ENCODE measurements at places on chromosomes 2 and 18.

GRCh38 chr2:192140236-192140839 is 54.4 kb downstream of the TMEFF2 start:
- no peak for DNase-seq

DNA sequence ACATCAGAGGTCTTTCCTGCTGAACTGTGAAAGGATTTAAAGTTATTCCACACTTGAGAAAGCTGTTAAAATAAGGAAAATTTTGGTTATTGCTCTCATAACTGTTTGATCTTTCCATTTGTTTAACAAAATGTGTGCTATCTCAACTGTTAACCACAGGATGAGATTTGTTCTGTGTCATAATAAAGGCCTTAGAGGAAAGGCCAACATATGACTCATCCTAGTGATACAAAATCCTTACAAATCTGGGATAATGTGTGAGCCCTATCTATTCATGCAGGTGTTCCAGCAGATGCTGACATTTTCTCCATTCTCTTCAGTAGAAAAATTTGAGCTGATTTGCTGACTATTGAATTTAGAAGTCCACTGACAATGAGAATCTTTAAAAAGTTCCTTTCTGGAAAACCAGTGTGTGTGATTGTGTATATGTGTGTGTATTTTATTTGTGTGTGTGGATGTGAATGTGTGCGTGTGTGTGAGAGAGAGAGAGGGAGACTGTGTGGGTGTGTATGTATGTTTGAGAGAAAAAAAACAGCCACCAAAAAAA is 1111.9 kb upstream of the GYPC start:
- DNase-seq = no peak

DNA sequence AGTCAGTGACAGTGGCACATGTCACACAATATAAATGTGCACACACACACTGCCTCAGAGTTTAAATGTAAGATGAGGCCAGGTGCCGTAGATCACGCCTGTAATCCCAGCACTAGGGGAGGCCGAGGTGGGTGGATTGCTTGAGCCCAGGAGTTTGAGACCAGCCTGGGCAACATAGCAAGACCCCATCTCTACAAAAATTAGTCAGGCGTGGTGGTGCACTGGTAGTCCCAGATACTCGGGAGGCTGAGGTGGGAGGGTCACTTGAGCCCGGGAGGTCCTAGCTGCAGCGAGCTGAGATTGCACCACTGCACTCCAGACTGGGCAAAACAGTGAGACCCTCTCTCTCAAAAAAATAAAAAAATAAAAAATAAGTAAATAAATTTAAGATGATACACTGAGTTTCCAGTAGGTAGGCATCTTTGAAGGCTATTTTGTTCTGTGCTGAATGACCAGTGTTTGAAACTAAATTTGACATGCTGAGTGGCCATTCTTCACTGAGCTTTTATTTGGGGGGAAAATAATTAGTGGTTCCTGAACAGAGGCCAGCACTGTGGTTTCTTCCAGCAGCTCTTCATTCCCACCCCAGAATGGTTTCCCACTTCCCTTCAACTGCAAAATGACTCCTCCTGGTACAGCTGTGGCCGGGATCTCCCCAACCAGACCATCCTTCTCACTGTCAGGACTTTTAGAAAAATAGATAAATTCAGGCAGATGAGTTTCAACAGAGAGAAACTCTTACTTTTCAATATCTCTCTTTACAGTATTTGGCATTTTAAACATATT is 44.9 kb downstream of the PSMG2 start:
- DNase-seq = no peak

DNA sequence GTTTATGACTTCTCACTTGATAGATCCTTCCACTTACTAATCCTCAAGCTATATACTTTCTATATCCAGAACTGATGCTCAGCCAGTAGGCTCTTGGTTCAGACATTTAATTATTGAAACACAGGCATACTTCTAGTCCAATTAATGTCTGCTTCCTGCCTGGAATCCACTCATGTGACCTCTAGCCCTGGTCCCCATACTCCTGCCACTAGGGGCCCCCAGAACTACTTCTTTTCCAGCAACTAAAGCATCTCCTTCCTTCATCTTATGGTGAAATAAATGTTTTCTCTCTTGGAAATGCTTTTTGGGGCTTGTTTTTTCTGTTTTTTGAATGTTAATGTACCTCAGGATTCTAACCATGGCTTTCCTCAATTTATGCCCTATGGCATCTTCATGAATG is 527.6 kb downstream of the SATB2 start:
- DNase-seq = no peak

GRCh38 chr2:219559156-219559915 is 12.0 kb downstream of the OBSL1 start:
- DNase-seq = no peak

DNA sequence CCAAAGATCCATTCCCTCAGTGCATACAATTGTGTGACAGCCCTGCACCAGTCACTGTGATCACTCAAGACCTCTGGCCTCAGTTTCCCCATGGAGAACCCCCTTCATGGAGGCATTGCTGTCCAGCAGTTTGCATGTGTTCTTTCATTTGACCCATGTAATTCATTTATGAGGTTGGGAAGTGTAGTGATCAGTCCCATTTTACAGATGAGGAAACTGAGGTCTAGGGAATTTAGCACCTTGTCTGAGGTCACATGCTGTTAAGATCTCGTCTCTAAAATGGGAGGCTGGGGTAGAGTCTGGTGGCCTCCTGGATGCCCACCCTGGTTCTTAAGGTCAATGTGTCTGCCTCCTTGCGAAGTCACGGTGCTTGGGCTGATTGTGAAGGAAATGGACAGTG is 19.1 kb downstream of the LDLRAD4 start:
- DNase-seq = no peak

DNA sequence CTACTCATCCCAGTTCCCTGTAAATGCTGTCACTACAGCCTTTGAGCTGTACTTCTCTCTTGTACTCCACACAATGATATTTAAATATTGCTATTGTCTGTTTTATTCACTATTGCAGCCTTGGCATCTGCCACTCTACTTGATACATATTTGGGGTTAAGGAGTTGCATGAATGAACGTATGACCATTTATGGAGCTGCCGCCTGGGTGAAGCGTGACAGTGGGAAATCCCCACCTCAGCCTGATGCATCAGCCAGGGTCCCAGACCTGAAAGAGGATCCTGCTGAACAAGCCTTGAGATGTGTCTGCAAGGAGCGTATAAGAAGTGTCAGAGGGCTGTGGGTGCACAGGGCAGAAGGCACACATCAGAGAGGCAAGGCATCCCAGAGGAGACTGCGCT is 39.1 kb downstream of the MRPL35 start:
- peak; percentile 57 for DNase-seq

- DNase-seq = no peak
Observed at GRCh38 chr2:241224018-241224850, 35.8 kb downstream of the ANO7 start.

GRCh38 chr2:205700331-205701132 is 18.2 kb downstream of the NRP2 start:
- DNase-seq = no peak

GRCh38 chr2:71071681-71072398 is 3.4 kb downstream of the NAGK start:
- DNase-seq = peak; percentile 65

GRCh38 chr2:164784376-164784775 is 57.2 kb downstream of the COBLL1 start:
- DNase-seq = no peak

DNA sequence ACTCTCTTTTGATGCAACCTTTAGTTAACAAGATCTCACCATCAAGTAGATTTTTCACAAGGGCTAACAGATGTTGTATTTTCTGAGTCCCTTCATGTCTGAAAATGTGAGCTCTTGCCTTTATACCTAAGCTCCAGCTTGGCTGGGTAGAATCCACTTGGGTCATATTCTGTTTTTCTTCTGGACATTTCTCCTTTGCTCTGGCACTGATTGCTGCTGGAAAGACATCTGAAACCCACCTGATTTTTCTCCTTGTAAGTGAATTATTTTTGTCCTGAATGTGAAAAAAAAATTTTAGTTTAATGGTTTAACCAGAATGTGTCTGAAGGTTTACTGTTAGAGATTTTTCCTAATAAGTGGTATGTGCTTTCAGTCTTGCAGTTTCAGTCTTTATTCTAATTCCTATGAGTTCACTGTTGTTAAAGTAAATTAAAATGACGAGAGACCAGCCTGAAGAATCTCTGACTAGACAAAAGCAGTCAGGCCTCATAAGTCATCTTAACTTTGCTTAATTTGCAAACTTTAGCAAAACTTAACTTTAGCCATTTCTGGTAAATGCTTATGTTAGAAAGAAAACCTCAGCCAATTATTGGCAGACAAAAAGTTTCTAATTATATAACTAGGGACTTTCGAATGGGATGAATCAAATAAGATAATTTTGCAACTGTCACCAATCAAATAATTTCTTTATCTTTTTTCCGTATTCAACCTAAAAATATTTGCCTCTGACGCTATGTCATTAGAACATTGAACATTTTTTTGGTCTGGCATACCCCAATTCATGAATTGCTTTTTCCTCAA is 70.8 kb downstream of the ACAA2 start:
- DNase-seq = no peak

GRCh38 chr2:148596018-148596417 is 48.5 kb upstream of the EPC2 start:
- no peak for DNase-seq

DNA sequence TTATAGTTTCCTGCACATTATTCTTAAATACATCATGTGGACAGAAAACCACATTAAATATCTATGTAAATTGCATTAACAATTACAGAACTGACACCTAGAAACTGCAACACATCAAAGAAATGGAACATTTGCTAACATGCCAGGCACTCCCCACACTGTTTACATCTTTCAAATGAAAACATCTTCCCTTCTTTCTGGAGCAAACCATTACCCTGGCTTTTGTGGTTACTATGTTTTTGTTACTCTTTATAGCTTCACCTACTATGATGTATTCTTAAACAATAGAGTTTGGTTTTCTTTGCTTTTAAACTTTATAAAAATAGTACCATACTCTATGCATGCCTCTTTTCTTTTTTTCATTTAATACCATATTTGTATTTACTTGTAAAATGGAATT is 1894.5 kb upstream of the CELF4 start:
- no peak for DNase-seq

- DNase-seq = no peak
Observed at GRCh38 chr2:23772684-23773083, 154.2 kb downstream of the ATAD2B start.

GRCh38 chr2:119748135-119748534 is 11.6 kb upstream of the PTPN4 start:
- no peak for DNase-seq

- DNase-seq = no peak
Observed at GRCh38 chr2:138104071-138104470, 139.8 kb downstream of the HNMT start.

DNA sequence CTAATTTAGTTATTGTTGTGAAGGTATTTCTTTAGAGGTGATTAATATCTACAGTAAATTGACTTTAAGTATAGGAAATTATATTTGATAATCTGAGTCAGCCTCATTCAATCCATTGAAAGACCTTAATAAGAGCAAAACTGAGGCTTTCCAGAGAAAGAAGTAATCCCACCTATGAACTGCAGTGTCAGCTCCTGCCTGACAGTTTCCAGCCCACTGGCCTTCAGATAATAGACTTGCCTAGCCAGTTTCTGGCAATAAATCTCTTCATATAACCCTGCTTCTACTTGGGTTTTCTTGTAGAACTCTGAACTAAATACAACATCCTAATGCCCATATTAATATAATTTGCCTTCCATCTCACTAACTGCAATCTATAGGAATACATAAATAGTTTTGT is 437.9 kb upstream of the UBE2E3 start:
- no peak for DNase-seq

DNA sequence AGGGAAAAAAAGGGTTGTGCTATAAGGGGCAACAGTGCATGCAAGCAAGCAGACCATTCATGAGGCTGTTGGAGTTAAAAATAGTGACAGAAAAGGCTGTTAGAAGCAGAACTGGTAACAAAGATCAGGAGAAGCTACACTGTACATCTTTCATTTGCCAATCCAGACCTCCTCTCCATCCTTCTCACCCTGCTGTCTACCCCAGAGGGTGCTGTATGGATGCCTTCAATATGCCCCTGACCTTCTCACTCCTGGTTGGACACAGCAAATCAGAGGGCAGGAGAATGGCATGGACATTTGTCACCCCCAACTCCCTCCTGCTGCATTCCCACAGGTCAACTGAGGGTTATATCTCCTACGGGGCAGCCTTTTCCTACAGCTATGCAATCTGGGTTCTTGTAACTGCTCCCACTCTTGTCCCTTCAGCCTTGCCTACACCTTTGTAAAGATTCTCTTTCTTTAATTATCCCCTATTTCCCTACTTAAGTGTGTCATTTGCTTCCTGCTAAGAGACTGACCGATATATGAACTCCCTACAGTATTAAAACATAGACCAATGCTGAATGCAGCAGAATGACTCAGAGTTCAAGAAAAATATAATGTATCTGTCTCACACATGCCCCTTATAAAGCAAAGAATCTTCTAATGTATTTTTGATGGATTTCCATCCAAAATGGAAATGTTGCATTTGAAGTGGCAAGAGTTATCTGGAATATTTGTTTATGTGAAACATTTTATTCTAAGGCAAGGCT is 169.2 kb upstream of the NCKAP5 start:
- no peak for DNase-seq

DNA sequence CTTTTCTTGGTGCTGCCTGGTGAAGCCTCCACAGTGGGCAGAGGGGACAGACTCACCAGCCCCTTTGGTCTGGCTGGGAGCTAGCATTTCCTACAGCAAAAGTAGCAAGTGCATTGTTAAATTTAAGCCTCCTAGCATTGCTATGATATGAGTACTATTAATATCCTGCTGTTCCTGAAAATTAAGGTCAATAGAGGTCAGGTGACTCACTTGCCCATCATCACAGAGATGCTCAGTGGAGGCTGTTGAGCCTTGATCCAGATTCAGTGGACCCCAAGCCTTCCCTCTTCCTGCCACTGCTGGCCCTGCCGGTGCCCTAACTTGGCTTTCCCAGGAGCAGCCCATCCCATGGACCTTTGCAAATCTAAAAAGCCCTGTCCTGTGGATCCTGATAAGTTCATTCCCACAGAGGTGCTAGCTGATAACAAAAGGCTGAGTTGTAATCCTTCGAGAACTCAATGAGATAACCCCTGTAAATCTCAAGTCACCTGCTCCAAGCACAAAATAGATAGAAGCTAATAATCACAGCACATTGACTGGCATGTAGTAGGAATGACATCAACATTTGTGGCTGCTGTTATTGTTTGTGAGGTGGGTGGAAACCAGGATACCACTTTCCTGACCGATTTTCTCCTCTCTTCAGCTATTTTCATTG is 84.4 kb downstream of the THNSL2 start:
- no peak for DNase-seq
